ENCODE measurements at places on chromosomes 11 and 22.
A peak's percentile ranks its signal among the peaks of the same experiment; 100 is the strongest.

GRCh38 chr11:63681321-63682065, at the start of gene RTN3:
RTN3 (plus strand) TSS chr11:63681500; CDS start chr11:63681637, 137 bp downstream.
- peak; percentile 94 for DNase-seq

DNA sequence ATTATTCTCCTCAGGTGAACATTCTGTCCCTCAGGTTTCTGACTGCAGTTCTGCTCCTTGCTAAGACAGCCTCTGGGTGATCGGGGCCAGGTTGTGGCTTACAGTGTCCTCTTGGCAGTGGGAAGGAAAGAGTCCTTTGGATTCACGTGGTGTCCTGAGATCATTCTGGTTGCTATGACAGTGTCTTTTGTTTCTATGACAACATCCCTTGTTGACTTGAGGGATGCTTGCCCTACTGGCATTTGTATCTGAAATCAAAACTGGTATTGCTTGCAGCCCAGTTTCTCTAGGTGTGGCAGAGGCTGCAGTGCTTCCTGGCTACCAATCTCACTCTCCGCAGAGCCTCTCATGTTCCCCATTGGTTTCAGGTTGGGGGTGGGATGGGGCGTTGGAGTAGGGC, 151.8 kb upstream of the CCDC90B start:
- no peak for DNase-seq

DNA sequence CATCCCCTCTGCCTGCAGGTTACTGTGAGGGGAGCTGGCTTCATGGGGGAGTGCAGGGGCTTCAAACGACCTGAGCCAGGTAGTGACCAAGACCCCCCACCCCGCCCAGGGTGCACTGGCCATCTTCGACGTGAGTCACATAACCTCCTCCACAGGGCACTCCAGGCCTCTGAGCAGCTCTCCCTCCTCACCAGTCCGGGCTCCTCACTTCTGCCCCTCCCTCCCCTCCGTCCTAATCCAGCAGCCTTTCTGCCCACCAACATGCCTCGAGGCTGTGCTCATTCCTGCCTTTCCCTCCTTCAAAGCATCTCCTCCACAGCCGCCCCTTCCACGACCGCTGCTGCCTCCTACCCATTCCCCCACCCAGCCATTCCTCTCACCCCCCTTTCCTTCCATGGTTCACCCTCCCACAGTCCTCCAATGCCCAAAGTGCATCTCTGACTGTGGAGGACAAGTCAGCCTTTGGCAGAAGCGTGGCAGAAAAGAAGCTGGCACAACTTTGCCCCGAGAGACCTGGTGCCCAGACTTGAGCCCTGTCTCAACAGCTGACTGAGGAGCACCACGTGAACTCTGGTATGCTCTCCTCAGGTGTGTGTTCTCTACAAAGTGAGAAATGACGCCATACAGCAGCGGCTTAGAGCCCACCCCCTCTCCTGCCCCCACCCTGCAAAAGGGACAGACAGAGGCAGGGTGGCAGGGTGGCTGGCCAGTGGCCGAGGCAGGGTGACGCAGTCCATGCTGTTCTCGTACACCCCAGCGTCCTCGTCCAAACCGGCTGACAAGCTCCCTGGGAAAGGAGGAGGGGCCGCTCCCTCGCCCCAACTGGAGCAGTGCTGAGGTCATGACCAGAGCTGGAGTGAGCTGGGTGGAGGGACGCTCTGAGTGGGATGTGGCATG, 30.4 kb downstream of the OPCML start:
- no peak for DNase-seq

GRCh38 chr11:85316967-85317366, 310.2 kb downstream of the DLG2 start:
- no peak for DNase-seq

DNA sequence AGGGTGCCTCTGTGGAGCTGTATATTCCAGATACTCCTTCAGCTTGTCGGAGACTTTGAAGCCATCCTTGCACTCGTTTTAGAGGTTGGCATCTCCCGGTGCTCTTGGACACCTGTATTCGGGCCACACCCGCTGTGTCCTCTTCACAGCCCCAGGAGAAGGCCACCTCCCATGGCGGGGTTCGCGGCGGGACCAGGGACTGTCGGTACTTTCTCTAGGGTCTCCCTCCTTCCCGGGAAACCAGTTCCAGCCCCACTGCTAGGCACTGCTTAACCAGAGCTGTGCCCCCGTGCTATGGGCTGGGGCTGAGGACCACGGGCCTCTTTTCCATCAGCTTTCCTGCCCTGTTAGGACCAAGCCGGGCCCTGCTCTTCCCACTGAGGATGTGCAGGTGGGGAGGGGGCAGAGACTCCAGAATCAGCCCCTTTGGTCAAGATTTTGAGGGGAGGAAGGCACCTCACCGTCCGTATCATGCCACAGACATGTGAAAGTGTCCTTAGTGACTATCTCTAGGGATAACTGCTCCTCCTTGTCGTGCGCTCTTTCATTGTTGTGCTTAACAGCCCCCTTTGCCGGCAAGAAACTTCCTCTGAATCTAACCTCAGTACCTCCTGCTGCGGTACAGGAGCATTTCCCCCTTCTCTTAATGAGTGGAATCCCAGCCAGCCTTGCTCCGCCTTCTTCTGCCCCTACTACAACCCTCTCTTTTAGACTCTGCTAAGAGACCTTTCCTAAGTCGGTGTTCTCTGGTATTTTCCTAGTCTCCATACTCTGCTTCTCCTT, 1.2 kb upstream of the B3GAT1 start:
- DNase-seq: no peak

- DNase-seq: no peak
Measured at GRCh38 chr11:31828217-31828616, 17.1 kb upstream of the PAX6 start.

All from activated CD4-positive, CD25-positive, alpha-beta regulatory T cell (primary cell).